ENCODE measurements at places on chromosomes 1 and 21.

DNA sequence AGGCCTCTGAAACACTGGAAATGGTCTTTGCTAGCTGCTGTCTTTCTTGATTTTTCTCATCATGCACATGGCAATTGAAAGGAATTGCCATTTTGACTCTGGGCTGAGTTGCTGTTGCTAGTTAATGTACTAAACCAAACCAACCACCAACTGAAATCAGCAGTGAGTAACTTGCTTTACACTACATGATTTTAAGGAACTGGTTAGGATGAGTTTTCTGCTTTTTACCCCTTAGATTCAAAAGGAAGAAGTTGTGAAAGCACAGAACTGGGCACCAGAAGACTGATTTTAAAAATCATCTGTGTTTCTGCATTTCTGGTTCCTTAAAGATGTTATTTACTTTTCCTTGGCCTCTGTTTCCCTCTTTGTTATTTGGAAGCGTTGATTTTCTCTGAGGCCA is 361.9 kb downstream of the HLX start:
- no peak for DNase-seq

GRCh38 chr1:8938232-8938999 is 7.3 kb upstream of the CA6 start:
- no peak for DNase-seq

GRCh38 chr1:15941899-15942660 is 33.8 kb downstream of the ZBTB17 start:
- no peak for DNase-seq

- DNase-seq = no peak
These were observed 52.1 kb downstream of the ACBD3 start for GRCh38 chr1:226134170-226135058.

DNA sequence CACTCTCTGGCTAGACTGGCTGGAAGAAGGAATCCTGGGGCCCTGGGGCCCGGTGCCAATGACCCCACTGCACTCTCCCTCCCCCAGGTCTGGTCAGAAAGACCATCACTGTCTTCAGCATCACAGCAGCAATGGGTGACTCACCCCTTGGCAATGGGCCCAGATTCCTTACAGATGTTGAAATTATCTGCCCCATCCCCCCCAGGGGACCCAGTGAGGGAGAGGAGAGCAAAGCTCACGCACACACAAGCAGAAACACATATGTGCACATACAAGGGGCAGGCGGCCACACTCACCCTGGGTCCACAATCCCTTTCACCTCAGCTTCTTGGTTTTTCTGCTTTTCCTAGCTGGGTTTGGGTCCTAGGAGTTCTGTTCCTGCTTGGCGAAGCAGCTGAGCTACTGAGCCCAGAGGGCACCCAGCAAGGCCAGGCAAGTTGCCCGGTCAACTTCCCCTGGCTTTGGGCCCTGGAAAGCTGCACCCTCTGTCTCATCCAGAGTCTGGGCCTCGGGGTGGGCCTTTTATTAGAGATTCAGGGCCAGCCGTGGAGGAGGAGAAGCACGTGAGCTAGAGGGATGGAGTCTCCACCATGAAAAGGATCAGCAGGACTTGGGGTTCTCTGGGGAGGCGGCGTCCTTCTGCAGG is 2.6 kb downstream of the COL16A1 start:
- DNase-seq = no peak

GRCh38 chr1:89203166-89203565 is 4.4 kb upstream of the GBP4 start:
- DNase-seq = no peak

DNA sequence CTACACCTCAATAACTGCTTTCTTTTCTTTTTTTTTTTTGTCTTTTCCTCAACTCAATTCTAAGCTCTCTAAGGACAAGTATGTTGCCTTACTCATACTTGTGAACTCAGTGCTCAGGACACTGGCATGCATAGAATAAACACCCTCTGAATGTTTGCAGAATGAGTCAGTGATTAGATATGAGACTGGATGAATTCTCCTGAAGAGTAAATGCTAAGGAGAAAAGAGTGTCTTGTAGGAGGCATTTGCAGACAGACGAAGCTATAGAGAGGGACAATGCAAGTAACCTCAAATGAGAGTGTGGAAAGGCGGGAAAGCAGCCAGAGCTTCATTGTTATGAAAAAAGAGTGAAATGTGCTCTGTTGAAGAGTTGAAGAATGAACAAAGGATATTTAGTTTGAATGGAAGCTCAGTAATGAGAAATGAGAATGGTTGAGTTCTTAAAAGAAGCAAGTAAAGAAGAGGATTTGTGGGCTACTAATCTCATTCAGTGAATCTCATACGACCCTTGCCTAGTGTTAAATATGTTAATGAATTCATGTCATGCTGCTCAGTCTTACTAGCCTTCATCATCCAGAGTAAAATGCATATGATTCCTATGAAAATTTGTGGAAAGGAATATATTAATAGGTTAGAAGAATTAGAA is 166.1 kb upstream of the DPYD start:
- no peak for DNase-seq

- no peak for DNase-seq
These were observed 64.8 kb downstream of the ERG start for GRCh38 chr21:38433471-38433870.

- DNase-seq = no peak
These were observed 220.7 kb downstream of the LTN1 start for GRCh38 chr21:28771790-28772501.

DNA sequence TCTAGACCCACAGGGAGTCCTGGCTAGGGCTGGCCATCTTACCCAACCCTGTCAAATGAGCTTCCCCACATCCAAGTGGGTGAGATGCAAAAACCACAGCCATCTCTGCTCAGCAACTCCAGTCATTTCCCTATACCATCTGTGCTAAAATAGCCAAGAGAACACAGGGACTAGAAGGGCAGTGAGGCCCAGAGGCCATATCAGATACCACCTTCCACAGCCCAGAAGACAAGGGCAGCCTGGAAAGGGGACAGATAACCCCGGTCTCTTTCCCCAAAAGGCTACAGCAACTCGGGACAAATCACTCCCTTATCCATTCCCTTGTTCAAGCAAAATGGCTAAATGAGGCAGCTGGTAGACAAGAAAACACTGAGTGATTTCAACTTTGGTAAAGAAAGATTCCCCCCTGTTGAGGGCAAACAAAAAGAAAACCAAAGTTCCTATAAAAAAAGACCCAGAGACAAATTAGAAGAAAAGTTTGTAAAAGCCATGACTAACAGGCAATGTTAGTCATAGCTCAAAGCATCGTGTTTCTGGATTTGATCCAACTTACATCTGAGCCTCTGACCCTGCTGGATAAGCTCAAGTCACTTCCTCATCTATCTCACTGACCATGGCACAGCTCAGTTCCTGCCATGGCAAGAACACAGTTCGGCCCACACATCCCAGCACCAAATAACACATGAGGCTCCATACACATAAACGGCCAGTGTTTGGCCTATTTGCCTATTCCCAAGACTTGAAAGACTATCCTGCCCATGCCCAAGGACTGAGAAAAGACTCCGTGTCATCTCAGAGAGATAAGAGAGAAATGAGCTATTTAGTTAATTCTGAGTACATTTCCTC is 3.1 kb downstream of the LAMB3 start:
- DNase-seq = no peak

GRCh38 chr1:44678626-44679025 is 4.1 kb downstream of the ARMH1 start:
- no peak for DNase-seq

- DNase-seq = no peak
These were observed 82.7 kb upstream of the KCTD3 start for GRCh38 chr1:215484171-215484939.

- no peak for DNase-seq
These were observed 197.0 kb upstream of the LHX8 start for GRCh38 chr1:74937176-74937575.

DNA sequence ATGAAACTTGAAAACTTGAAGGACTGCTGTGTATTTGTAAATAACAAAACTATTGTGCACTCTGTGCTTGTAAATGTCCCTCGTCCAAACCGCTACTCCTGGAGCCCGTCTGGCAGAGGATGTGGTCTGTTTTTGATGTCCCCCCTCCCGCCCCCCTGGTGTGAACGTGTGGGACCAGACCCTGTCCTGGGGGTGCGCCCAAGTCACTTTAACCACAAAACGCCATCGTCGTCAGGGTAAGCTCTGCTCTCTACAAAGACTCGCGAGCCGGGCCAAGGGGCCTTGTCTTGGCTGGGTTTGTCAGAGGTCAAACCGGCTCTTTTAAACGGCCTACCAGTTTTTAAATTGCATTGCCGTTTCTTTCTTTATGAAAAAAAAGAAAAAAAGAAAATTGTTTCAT is 87.4 kb upstream of the TMEM51 start:
- DNase-seq = no peak

GRCh38 chr1:29851691-29852090 is 615.4 kb downstream of the PTPRU start:
- no peak for DNase-seq

GRCh38 chr1:157233131-157233530 is 94.9 kb upstream of the ETV3 start:
- DNase-seq = no peak

GRCh38 chr1:192463661-192464060 is 111.9 kb upstream of the RGS1 start:
- DNase-seq = no peak

DNA sequence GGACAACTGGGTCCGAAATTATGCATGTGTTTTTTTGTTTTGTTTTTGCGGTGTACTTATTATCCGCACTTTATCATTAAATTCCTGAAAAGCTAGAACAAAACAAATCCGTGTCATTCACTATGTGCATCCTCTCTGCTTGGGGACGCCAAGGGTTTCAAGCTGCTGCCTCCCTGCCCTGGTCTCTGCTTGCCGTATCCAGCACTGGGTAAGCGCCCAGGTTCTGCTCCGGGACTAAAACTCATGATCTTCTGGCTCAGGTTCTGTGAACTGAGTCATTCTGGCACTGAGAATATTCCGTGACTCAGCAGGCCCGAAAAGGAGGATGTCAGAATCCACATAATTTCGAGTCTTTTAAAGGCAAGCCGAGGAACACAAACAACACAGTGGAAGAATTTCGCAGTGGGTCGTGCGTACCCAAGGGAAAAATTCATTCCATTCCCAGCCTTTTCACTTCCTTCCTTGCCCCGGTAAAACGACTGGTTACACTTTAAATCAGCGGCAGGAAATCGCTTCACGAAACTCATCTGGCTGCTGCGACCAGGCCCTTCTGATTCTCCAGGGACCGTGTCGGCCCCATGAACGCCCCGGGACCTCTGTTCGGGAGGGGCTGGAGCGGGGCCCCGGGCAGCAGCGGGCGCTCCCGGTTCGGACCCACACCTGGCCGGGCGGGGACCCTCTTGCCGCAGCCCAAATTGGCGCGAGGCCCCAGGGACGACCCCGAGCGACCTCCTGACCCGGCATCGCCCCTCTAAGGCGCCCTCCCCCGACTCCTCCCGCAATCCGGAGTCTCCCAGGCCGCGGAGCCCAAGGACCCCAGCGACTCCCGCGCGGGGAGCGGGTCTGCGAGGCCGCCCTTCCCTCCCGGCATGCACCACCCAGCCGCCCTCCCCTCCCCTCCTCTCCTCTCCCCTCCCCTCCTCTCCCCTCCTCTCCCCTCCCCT is 746 bp upstream of the LAMC1 start:
- DNase-seq = no peak

GRCh38 chr1:204578867-204579664 is 62.9 kb downstream of the MDM4 start:
- DNase-seq = no peak

GRCh38 chr1:10132852-10133251 is 77.5 kb upstream of the KIF1B start:
- no peak for DNase-seq

DNA sequence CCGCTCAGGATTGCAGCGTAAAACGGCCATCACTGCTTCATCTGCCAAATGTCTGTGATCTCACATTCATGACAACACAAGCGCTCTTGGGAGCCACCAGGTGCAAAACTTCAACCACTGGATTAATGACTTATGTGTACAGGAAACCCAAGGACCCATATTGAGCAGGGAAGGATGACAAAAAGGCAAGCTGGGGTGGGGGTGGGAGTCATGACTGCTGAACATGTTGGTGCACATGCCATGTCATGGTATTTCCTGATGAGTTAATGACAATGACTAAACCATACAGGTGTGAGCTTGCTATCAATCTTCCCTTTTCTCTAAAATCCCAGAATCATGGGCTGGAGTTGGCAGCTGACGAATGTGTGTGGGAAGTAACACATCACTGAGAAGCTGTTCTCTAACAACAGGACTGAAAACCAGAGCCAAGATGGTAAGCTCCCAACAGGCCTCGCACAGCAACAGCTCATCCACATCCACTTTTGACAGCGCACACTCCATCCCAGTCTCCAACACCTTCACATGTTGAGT is 3.1 kb upstream of the SH2D5 start:
- no peak for DNase-seq

DNA sequence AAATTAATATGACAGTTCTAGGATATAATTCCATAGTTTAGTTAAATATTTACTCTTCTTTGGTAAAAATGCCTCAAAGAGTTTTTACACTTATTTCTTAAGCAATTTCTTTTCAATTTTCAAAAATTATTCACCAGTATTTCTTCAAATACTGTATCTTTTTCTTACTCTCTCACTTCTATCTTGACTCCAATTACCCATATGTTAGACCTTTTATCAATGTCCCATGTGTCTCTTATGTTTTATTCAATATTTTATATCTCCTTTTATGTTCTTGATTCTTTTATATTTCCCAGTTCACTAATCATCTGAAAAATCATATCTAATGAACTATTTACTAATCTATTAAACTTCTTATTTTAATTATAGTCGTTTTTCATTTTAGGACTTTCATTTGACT is 11.5 kb upstream of the LRIF1 start:
- DNase-seq = no peak

DNA sequence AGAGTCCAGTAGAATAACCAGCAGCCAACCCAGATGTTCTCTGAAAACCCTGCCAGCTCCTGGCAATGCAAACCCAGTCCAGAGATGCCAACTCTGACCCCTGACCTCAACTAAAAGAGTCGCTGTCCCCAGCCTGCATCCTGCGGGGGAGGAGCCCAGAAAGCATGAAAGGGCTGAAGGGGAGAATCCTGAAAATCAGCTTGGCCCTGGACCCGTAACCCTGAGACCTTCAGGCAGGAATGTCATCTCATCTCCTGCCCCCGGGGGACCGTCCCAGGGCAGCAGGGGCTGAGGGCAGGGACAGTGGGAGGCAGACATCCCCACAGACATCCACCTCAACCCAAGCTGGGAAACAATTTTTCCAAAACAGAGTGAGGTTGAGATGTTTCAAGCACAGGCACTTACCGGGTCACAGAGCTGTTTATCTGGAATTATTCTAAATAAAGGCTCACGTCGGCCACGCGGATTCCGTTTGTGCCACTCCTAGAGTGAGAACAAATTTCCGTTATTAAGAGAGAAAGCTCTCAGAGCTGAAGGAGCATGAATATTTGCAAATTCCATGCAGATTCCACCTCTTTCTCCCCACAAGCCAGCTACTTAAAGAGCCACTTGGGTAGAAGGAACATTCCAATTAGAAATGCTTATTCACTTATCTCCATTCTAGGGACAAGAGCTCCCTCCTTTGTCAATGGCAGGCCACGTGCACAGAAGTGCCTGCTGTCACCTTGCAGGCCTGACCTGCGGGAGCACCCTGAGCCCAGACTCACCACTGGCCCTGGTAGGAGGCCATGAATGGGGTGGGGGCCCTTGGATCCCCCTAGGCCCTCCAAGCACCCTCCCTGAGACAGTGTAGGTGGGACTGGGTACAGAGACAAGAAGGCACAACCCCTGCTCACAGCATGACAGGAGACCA is 240.1 kb downstream of the NPHP4 start:
- DNase-seq = no peak

GRCh38 chr1:153945131-153945794 is 1.3 kb downstream of the DENND4B start:
- peak; percentile 91 for DNase-seq

All from naive thymus-derived CD8-positive, alpha-beta T cell (primary cell).